ENCODE measurements at places on chromosomes 3 and 15.

- DNase-seq, result no peak
These were observed 12.6 kb upstream of the GOLGA6L7 start for GRCh38 chr15:28861031-28861534.

GRCh38 chr3:137770835-137771399 is 6.8 kb downstream of the SOX14 start:
- no peak for DNase-seq

GRCh38 chr3:52524258-52524751 is 9.4 kb downstream of the NT5DC2 start:
- no peak for DNase-seq

DNA sequence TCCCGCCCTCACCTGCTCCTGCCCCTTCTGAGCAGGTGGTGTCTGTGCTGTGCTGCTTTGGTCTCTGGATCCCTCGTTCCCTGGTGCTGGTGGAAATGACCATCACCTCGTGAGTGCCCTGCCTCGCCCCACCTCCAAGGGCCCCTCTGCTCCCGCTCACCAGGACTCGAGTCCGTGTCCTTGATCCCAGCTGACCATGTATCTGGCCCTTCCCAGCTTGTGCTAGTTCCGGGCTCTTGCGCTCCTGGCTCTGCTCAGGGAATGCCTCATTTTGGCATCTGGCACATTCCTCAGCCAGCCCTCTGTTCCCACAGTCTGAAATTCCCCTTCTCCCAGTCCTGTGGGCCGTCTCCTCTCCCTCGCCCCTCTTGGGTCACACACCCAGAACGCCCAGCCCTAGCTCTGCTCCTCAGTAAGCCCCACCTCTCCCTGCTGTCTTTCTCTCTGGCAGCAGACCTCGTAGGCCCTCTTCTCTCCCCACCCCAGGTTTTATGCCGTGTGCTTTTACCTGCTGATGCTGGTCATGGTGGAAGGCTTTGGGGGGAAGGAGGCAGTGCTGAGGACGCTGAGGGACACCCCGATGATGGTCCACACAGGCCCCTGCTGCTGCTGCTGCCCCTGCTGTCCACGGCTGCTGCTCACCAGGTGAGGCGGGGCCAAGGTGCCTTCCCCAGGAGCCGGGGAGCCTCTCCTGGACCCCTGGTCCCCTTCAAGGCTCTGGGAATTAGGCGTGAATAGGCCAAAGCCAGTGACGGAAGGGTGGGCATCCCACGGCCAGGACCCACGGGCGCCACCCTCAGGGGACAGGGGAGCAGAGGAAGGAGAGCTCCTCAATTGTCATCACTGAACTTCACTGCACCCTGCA is 11.5 kb downstream of the SLC51A start:
- DNase-seq, result no peak

DNA sequence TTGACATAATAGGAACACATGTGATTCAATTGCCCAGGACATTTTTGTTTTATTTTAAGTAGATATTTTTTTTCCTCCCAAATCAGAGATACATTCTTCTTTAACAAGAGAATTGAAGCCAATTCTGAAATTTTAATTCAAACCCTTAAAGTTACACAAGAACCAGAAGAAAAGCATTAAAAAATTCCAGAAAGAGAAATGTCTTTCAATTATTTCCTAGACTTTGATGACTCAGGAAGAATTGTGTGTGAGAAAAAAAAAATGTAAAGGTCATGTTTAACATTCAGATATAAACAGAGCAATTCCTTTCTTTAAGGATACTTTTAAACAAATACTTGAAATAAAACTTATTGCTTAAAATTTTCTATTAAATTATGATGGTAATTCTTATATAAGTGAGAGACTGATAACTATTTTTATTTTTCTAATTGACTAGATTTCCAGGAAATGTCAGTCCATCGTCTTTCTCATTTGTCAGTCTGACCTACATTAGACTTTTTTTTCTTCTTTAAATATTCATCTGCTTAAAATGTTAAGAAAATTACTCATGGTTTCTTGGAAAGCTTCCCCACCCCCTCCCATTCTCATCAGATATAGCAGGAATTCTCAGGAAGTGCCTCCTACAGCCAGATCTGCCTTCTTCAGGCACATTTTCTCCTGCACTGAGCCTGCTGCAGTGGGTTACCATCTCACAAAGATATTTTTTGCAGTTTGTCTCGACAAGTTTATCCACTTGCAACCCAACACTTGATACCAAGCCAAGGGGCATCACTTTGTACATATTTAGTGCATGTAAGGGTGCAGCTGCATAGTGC is 261.8 kb upstream of the CBLB start:
- DNase-seq, result no peak

GRCh38 chr15:67806536-67806935 is 18.8 kb upstream of the SKOR1 start:
- DNase-seq, result no peak
